ENCODE measurements at places on chromosomes 5 and 9. TPM values are rescaled to one million over a fixed set of nuclear protein-coding genes. Genes with fewer than 3 reads are reported as not detected.

The MYOZ3 gene
- total RNA-seq, result 0.49 TPM

The CTXN3 gene
- total RNA-seq, result not detected

The ECM2 gene
- total RNA-seq, result not detected

The ENC1 gene
- 0.74 TPM for total RNA-seq

The HMMR gene
- 91.8 TPM for total RNA-seq

DNA sequence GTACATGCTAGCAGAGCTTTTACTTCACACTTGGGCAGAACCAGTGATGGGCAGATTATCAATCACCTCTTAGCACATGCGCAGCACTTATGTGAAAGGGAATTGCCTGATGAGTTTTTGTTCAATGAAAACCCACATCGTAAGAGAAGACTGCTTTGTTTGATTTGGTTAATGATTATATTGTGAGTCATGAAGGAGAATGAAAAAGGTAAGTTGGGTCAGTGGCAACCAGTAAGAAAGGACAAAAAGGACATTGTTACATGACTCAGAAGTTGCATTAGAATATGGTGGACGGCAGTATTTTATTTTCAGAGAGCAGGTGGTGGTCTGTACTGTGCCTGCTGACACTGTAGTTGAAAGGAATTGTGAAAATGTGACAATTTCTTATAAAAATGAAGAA is 127.4 kb downstream of the AOPEP start:
- H3K27me3 ChIP-seq, result no peaks in the 10 kb centered on the region
- H3K27ac ChIP-seq, result no peak overlapping the region
- DNase-seq, result no peak
- H3K4me1 ChIP-seq, result peaks cover 3% of the 10 kb centered on the region
- no peak overlapping the region for H3K4me3 ChIP-seq
- peaks cover 3% of the 10 kb centered on the region for H3K36me3 ChIP-seq

GRCh38 chr9:2493109-2493508 is 128.5 kb upstream of the VLDLR start:
- H3K4me1 ChIP-seq, result no peaks in the 10 kb centered on the region
- H3K27me3 ChIP-seq, result peaks cover 6% of the 10 kb centered on the region
- H3K36me3 ChIP-seq, result no peaks in the 10 kb centered on the region

GRCh38 chr9:8750639-8751051 is 951.1 kb upstream of the DMAC1 start:
- H3K4me1 ChIP-seq, result no peaks in the 10 kb centered on the region
- no peak overlapping the region for H3K27ac ChIP-seq
- peaks cover 2% of the 10 kb centered on the region for H3K27me3 ChIP-seq
- H3K4me3 ChIP-seq, result no peak overlapping the region
- H3K36me3 ChIP-seq, result no peaks in the 10 kb centered on the region
- DNase-seq, result no peak

DNA sequence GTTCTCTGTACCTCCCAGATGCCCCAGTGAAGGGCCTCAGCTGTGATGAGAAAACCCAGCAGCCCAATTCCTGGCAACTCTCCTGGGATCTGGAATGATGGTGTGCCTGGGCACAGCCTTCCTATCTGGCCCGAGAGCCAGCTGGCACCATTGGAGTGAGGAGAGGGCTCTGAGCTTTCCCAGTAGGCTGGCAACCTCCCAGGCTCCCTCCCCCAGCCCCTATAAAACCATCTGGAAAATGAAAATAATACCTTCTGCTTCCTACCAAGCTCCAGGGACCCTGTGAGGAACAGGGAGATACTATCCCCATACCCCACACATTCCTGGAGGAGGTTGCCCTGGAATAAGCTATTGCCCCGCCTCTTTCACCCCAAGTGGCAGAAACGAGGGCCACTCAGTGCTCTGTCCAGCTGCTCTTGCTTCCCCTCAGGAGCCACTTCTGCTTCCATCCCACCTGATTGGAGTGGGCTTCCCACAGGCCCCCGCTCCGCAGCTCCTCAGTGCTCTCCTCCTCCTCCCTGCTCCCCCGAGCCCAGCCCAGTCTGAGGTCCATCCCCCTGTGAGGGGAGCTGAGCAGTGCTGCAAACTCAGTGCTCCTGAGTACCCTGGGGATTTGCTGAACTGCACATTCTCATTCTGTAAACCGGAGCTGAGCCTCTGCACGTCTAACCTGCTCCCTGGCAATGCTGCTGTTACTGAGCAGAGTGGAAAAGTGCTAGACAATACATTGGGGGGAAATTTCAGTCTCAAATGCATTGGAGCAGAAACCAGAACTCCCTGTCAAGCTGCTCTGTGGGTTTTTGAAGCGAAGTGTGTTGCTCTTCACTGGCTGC is 74.7 kb downstream of the THBS4 start:
- no peak for DNase-seq
- no peaks in the 10 kb centered on the region for H3K27me3 ChIP-seq
- H3K36me3 ChIP-seq, result peaks cover 15% of the 10 kb centered on the region
- H3K27ac ChIP-seq, result no peak overlapping the region
- H3K4me1 ChIP-seq, result peaks cover 13% of the 10 kb centered on the region

DNA sequence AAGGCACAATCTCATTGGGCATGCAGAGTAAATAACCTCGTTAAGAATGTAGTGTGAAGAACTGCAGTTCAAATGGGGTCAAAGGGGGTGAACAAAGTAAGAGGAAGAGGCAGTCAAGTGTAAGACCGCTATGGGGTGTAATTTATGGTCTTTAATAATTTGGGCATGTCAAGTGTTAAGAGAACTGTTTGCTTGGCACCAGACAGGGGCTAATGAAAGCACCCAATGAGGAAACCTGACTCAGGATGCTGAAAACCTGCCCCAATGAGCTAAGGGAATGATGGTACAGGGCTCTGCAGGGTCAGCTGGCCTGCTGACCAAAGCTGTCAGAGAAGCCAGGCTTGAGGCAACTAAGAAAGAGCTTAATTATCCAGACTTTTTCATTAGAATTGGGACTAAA is 368.1 kb downstream of the DTWD2 start:
- H3K4me1 ChIP-seq, result no peaks in the 10 kb centered on the region
- no peak overlapping the region for H3K4me3 ChIP-seq
- H3K27me3 ChIP-seq, result no peaks in the 10 kb centered on the region
- no peaks in the 10 kb centered on the region for H3K36me3 ChIP-seq
- no peak for DNase-seq

DNA sequence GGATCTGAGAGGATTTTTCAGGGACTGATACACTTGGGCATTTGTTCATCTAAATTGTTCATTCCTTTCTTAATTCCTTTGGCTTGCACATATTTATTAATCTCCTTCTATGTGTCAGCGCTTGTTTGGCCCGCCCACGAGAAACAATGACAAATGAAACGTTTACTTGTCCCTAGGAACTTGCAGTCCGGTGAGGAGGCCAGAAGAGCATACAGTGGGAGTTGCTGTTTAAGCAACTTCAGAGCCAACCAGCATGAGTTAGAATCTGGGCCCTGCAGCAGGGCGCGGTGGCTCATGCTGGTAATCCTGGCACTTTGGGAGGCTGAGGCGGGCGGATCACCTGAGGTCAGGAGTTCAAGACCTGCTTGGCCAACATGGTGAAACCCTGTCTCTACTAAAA is 18.8 kb downstream of the FBXL7 start:
- H3K4me3 ChIP-seq, result no peak overlapping the region
- H3K27me3 ChIP-seq, result no peaks in the 10 kb centered on the region
- no peaks in the 10 kb centered on the region for H3K4me1 ChIP-seq
- H3K36me3 ChIP-seq, result no peaks in the 10 kb centered on the region
- H3K27ac ChIP-seq, result no peak overlapping the region
- DNase-seq, result no peak

DNA sequence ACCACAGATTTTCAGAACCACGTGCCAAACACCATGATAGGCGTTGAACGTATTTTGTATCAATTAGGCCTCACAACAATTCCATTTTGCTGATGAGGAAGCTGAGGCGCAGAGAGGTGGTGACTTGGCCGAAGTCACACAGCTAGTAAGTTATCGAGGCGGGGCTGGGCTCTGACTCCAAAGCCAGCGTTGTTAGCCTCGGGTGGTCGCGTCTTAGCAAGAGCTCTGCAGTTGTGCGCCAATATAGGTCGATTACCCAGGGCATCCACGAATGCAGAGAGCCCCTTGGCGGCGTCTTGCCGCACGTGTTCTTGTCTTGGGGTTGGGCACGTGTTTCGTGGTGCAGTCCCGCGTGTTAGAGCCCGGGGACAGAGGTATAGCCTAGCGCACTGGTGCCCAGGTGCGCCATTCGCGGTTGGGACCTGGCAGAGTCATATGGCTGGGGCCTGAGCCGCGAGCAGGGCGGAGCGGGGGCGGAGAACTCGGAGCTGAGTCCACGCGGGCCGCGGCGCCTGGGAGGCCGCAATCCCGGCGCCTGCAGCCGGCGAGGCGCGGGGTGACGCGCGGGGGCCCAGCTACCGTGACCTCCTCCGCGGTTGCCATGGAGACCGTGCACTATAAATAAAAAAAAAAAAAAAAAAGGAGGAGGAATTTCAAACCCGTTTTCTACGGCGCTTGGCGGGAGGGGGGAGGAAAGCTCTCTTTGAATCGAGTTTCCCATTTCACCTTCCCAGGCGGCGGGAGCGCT is 62.3 kb downstream of the CXXC5 start:
- peak; percentile 45 for DNase-seq
- H3K36me3 ChIP-seq, result no peaks in the 10 kb centered on the region
- H3K4me1 ChIP-seq, result peaks cover 10% of the 10 kb centered on the region
- no peak overlapping the region for H3K27ac ChIP-seq

GRCh38 chr9:93624977-93625376 is 48.6 kb downstream of the PHF2 start:
- H3K27me3 ChIP-seq, result no peaks in the 10 kb centered on the region
- no peak for DNase-seq
- no peak overlapping the region for H3K4me3 ChIP-seq
- no peak overlapping the region for H3K27ac ChIP-seq
- H3K36me3 ChIP-seq, result peaks cover 8% of the 10 kb centered on the region

GRCh38 chr9:27425827-27426510 is 98.1 kb upstream of the IFNK start:
- no peak overlapping the region for H3K4me3 ChIP-seq
- no peak for DNase-seq
- no peak overlapping the region for H3K27ac ChIP-seq
- no peaks in the 10 kb centered on the region for H3K27me3 ChIP-seq
- H3K36me3 ChIP-seq, result no peaks in the 10 kb centered on the region

- no peaks in the 10 kb centered on the region for H3K36me3 ChIP-seq
- H3K4me1 ChIP-seq, result peaks cover 6% of the 10 kb centered on the region
- H3K27me3 ChIP-seq, result no peaks in the 10 kb centered on the region
- DNase-seq, result no peak
Measured at GRCh38 chr5:76764374-76764773, 48.4 kb downstream of the F2R start.

GRCh38 chr9:137301081-137301947 is 757 bp downstream of the NRARP start:
- peak overlapping the region; percentile 73 for H3K4me3 ChIP-seq
- no peaks in the 10 kb centered on the region for H3K36me3 ChIP-seq
- H3K27ac ChIP-seq, result no peak overlapping the region
- H3K4me1 ChIP-seq, result peaks cover 13% of the 10 kb centered on the region
- H3K27me3 ChIP-seq, result peaks cover 21% of the 10 kb centered on the region
- no peak for DNase-seq

- no peak overlapping the region for H3K4me3 ChIP-seq
- no peaks in the 10 kb centered on the region for H3K36me3 ChIP-seq
- no peaks in the 10 kb centered on the region for H3K4me1 ChIP-seq
- no peak for DNase-seq
Measured at GRCh38 chr5:66704790-66705425, 108.7 kb downstream of the MAST4 start.

- H3K4me1 ChIP-seq, result peaks cover 11% of the 10 kb centered on the region
- H3K27ac ChIP-seq, result peak overlapping the region; percentile 16
- peak; percentile 55 for DNase-seq
- no peak overlapping the region for H3K4me3 ChIP-seq
- no peaks in the 10 kb centered on the region for H3K27me3 ChIP-seq
- H3K36me3 ChIP-seq, result peaks cover 20% of the 10 kb centered on the region
Measured at GRCh38 chr5:177336112-177336511, 15.4 kb downstream of the LMAN2 start.

DNA sequence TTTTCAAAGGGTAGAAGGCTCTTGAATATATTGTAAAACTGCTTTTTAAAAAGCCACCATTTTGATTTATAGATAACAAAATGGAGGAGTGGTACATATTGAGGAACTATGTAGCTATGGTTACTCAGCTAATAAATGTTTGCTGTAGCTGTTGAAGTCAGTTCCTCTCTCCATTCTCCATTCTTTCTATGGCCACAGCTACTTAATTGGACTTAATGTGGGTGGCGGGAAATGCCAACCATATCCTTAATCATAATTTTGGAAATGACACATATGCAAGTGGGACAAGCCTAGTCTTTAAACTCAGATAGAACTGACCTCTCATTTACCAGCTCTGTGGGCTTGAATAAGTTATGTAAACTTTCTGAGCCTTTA is 10.6 kb downstream of the CDKN2A start:
- peaks cover 70% of the 10 kb centered on the region for H3K27me3 ChIP-seq
- DNase-seq, result no peak
- no peak overlapping the region for H3K4me3 ChIP-seq
- no peak overlapping the region for H3K27ac ChIP-seq
- no peaks in the 10 kb centered on the region for H3K4me1 ChIP-seq

DNA sequence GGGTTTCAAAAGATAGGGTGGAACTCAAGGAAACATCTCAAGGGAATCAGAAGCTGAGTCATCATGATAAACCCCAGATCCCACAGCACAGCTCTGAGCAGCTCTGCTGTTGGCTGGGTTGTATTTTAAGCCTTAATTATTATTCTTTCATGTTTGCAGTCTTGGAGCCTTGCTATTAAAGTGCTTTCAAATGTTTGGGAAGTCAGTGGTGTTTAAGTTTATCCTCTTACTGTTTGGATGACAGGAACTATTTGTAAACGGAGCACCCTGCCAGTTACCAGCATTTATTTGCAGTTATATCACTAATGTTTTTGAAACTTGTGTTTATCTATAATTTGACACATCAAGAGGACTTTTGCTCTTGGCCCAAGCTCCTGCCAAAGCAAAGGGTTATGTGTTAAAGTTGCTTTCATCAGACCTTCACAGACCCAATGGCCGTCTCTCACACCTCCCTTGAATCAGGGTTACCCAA is 141.1 kb upstream of the SPDL1 start:
- DNase-seq, result no peak
- no peaks in the 10 kb centered on the region for H3K36me3 ChIP-seq
- H3K27ac ChIP-seq, result no peak overlapping the region
- peaks cover 4% of the 10 kb centered on the region for H3K27me3 ChIP-seq

GRCh38 chr5:148398698-148399121 is 15.0 kb downstream of the FBXO38 start:
- no peaks in the 10 kb centered on the region for H3K27me3 ChIP-seq
- peaks cover 38% of the 10 kb centered on the region for H3K36me3 ChIP-seq
- H3K4me1 ChIP-seq, result peaks cover 54% of the 10 kb centered on the region
- DNase-seq, result no peak
- H3K27ac ChIP-seq, result no peak overlapping the region
- H3K4me3 ChIP-seq, result no peak overlapping the region

GRCh38 chr9:121220996-121221663 is 19.5 kb upstream of the RAB14 start:
- DNase-seq, result no peak
- no peaks in the 10 kb centered on the region for H3K4me1 ChIP-seq
- no peaks in the 10 kb centered on the region for H3K36me3 ChIP-seq
- no peak overlapping the region for H3K4me3 ChIP-seq
- H3K27ac ChIP-seq, result no peak overlapping the region
- H3K27me3 ChIP-seq, result no peaks in the 10 kb centered on the region

- DNase-seq, result no peak
- no peaks in the 10 kb centered on the region for H3K27me3 ChIP-seq
- no peak overlapping the region for H3K4me3 ChIP-seq
- no peak overlapping the region for H3K27ac ChIP-seq
- H3K36me3 ChIP-seq, result no peaks in the 10 kb centered on the region
- H3K4me1 ChIP-seq, result peaks cover 19% of the 10 kb centered on the region
Measured at GRCh38 chr5:160441311-160441781, 19.7 kb downstream of the PTTG1 start.

Data from activated naive CD4-positive, alpha-beta T cell treated with anti-CD3 and anti-CD28 coated beads for 36 hours (primary cell).